ENCODE measurements at places on chromosomes 2 and 18.

- DNase-seq: no peak
Observed at GRCh38 chr2:38591152-38591551, 11.6 kb downstream of the HNRNPLL start.

DNA sequence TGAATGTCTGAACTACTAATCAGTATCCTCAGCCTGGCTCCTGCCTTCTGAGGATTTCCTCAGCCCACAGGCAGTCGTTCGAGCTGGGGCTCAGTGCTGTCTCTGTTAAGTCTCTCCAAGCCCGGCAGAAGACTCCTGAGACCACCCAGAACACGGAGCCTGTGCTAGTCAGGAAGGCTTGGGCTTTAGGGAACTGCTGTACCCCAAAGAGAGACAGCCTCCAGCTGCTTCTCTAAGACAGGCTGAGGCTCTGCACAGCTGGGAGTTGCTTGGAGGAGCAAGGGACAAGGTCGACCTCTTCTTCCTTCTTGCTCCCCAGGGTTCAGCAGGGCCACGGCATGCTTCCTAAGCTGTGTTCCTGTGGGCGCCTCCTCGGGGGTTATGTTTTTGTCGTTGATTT, 283.4 kb upstream of the MYT1L start:
- DNase-seq: no peak

GRCh38 chr2:128803222-128803621, 484.6 kb upstream of the HS6ST1 start:
- no peak for DNase-seq

- no peak for DNase-seq
Observed at GRCh38 chr2:110645616-110646015, 32.2 kb downstream of the BUB1 start.

DNA sequence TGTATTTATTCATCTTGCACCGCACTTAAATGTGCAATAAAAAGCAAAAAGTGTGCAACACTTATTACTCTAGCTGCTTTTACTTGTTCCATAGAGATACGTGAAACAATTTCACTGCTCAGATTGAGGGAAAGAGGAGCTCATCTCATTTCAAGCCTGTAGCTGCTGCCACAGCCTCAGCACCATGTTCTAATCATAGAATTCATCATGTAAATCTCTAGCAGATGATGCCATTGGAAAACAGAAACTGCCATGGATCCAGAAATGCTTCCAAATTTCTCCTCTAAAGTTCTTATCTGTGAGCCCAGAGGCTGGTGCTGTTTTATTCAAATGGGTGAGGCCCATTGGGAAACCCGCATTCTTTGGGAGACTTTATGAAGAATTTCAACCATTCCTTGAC, 2.0 kb downstream of the CDC42EP3 start:
- no peak for DNase-seq

- DNase-seq: no peak
Observed at GRCh38 chr18:10329101-10329500, 125.3 kb upstream of the APCDD1 start.

DNA sequence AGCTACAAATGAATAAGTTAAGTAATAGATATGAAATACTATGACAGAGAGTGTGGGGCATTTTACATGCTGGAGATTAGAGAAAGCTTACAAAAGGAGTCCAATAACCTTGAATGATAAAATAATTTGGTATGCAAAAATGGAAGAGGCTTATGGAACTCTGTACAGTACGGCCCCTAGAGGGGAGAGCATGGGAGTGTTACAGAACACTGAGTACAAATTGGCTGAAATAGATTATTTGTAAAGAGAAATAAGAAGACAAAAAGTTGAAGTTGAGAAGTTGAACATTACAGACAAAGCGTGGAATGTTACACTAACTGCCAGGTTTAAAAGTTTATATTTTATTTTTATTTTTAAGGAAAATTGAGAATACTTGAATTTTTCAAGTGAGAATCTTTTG, 192.1 kb upstream of the DOK6 start:
- DNase-seq: no peak

DNA sequence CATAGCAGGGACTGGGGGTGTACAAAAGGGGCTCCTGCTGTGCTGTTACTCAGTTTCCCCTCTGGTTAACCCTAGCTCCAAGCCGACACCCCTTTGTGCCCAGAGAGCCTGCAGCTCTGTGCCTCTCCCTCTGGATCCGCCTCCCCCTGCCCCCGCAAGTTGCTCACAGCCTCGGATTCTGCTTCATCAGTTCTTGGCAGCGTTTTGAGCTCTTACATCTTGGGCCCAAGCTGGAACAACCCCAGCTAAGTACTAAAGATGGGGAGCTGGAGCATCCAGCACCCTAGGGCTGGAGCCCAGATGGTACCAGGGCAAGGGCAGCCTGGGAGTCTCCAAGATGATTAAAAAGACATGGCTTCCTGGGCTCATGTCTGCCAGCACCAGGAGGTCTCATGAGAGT, 40.7 kb downstream of the POMC start:
- DNase-seq: no peak

GRCh38 chr2:107553046-107553445, 273.6 kb upstream of the RGPD4 start:
- no peak for DNase-seq

- no peak for DNase-seq
Observed at GRCh38 chr18:29560270-29560669, 1383.3 kb upstream of the CDH2 start.

- DNase-seq: no peak
Observed at GRCh38 chr2:228652366-228652765, 470.9 kb upstream of the SPHKAP start.

All from BE2C (cell line).